Epithelial cell of esophagus (primary cell): ENCODE measurements at places on chromosomes 13 and 19.

DNA sequence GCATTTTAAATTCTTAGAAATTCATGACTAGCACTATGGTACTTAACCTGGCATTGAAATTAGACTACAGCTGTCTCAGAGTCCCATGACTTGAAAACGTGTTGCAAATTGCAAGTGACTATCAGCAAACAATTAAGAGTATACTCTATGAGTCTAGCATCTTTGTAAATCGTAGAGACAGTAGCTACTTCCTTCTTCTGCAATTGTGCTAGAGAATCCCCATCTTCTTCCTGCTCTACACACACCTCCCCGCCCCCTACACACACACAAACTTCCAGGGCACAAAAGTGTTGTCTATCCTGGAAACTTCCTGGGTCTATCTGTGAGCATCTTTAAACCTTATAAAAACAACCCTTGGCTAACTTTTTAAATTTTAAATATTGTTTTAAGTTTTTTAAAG lies 35.2 kb upstream of the MIR17HG start:
- DNase-seq = no peak

DNA sequence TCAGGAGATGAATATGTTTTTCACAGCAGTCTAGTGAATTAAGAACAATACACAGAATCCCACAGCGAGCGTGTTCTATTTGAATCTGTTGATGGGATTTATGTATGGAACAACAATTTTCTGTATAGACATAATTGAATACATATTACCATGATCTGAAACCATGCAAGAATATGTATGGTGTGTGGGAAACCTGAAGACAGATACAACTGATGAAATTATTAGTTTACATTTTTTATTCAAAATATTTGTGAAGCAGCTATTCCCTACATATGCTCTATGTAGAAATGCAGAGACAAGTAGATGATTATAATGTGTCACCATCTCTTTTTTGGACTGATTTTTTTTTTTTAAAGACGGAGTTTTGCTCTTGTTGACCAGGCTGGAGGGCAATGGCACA lies 91.8 kb downstream of the DNAJC15 start:
- DNase-seq = no peak

- DNase-seq = no peak
These were observed 1.2 kb upstream of the CDC34 start for GRCh38 chr19:530134-531008.

- DNase-seq = no peak
These were observed 8.3 kb downstream of the CCDC9 start for GRCh38 chr19:47264629-47265028.

- no peak for DNase-seq
These were observed 573.0 kb upstream of the PCDH9 start for GRCh38 chr13:67803118-67803517.

- DNase-seq = peak; percentile 14
These were observed 83.9 kb upstream of the TSC22D1 start for GRCh38 chr13:44660050-44660449.

DNA sequence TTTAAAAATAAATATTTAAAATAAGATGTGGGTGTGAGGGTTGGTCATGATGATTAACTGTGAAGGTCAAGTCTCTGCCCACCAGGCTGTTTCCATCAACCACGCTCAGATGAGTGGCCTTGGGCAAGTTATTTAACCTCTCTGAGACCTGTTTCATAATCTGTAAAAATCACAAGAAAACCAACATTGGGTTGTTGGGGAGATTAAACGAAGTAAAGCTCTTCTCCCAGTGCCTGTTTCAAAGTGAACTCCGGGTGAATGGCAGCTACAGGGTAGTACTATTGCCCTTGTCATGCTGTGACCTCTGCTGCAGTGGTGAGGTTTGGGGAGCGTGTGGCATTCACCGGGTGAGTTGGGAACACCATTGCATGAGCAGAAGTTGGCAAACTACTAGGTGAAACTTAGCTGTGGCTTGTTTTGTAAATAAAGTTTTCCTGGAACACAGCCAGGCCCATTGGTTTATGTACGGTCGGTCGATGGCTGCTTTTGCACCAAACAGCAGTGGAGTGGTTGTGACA lies 153.2 kb downstream of the USP12 start:
- DNase-seq = no peak

GRCh38 chr19:44866664-44867063 lies 20.6 kb downstream of the NECTIN2 start:
- DNase-seq = no peak

- no peak for DNase-seq
These were observed 67.0 kb upstream of the STARD13 start for GRCh38 chr13:33352526-33352925.

- peak; percentile 29 for DNase-seq
These were observed 320.3 kb downstream of the SUCLA2 start for GRCh38 chr13:47680748-47681147.

DNA sequence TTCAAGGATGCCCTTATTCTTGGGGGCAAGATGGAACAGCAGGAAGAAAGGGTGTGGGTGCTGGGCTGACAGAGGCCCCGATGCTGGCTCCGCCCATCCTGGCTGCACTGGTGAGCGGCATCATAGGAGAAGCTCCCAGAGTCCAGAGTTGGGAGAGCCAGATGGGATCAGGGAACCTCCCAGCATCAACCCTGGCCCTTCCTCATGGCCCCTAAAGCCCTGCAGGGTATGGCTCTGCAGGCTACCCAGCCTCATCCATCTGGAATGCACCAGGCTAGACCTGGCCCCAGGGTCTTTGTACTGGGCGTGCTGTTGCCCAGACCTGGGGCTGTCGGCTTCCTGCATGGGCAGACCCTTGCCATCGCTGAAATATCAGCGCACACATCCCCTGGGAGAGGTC lies 7.9 kb upstream of the ELL start:
- no peak for DNase-seq

- DNase-seq = peak; percentile 84
These were observed 6.4 kb downstream of the GNA15 start for GRCh38 chr19:3142292-3142670.

DNA sequence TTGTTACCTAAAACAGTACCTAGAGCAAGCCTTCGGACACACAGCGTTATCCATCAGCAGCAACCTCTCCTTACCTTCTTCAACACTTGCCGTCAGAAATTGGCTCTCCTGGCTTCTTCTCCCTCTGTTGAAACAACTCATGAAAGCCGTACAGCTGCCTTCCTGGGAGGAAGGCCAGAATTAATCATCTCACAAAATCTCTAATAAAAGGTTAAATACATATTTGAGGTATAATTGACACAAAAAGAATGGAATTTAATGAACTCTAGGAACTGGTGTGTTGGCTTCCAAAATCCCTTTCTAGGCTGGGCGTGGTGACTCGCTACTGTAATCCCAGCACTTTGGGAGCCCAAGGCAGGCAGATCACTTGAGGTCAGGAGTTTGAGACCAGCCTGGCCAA lies 37.3 kb upstream of the GTF2F2 start:
- no peak for DNase-seq

DNA sequence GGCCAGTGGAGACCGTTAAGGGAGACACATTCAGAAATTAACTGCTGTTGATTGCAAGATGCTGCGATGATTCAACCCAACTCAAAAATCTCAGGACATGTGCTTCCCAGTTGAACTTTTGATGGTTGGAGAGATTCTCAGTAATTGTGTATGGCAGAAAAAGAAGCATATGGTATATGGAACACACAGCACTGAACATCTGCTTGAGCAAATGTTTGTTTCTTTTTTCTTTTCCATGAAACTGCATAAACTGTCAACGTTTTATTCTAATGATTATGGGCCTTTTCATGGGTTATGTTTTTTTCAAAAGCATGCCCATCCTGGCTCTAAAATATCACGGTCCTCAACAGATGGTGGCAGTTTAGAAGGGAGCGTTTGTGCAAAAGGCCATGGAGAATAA lies 40.1 kb upstream of the USP29 start:
- DNase-seq = no peak

DNA sequence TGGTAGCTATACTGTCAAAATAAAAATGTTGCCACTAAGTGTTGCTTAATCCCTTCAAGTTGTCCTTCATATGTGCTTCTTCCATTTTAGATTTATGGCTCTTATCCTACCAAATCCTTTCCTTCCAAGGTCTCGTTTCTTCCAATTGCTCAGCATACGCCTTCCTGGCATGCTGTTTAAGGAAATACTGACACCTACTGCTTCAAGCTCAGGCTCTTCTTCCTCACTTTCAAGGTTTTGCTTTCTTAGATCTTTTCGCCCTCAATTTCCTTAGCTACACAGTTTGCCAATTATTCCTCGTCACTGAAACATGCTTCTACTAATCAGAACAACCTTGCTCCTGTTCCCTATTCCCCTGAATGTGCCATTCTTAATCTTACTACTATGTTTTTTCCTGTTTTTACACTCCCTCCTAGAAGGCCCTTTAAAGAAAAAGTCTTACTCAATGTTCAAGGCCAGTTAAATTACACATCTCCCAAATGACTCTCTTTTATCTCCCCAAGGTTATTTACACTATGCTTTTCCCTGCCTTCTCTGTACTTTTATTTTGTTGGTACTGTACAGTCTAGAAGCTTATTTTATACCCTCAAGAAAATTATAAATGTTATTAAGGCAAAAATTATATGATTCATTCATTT lies 343.1 kb downstream of the MZT1 start:
- DNase-seq = no peak

DNA sequence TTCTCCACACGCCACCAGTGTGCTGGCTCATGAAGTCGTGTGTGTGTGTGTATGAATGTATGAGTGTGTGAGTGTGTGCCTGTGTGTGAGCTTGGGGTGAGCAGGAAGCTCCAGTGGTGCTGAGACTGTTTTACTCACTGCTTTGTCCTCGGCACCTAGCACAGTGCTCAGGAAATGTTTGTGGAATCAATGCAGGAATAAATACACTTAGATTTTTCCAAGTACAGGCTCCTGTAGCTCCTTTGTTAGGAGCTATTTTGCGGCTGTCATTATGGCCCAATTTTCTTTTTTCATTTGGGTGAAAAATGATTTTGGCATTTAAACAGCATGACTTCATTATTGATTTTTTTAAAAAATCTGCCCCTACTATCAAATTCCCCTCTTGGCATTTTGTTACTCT lies 193.5 kb upstream of the KL start:
- no peak for DNase-seq

- no peak for DNase-seq
These were observed 10.3 kb upstream of the ZNF492 start for GRCh38 chr19:22623841-22624221.

DNA sequence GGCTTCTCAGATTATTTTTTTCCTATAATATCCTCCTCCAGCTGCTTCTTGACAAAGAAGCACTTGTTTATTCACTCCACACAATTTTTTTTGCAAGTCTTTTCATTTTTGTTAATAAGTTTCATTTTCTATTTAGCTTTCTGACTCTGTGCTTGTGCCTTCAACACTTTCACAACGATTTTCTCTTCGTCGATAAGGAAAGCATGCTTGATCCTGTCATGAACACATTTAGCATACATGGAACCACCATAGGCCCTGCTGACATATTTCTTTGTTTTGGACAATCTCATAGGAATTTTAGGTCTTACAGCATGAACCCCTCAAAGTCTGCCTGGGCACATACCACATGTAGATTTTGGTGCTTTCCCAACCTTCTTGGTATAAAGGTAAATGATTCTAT lies 346.0 kb downstream of the KCNRG start:
- DNase-seq = no peak

DNA sequence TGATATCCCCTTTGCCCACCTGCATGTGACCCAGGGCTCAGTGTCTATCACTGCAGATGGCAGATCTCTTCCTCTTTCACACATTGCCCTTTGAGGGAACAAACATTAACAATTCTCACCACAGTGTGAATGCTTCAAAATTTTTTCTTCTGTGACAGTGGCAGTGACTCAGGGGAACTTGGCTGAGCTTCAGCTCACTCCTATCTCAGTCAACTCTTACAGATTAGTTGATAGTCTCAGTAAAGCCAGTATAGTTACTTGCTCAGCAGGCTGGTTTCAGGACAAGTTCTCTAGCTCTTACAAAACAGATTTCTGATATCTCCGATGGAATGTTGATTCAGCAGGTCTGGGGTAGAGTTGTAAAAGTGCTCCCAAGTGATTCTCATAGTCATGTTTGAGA lies 166.9 kb downstream of the DLEU7 start:
- peak; percentile 80 for DNase-seq

- no peak for DNase-seq
These were observed 117.5 kb downstream of the POU4F1 start for GRCh38 chr13:78485803-78486202.

- DNase-seq = peak; percentile 66
These were observed 19.0 kb downstream of the MAN2B1 start for GRCh38 chr19:12647490-12648071.

- DNase-seq = peak; percentile 53
These were observed 232.0 kb downstream of the B3GLCT start for GRCh38 chr13:31431722-31432137.

- DNase-seq = no peak
These were observed 6.6 kb downstream of the FSTL3 start for GRCh38 chr19:682678-683320.

- no peak for DNase-seq
These were observed 15.2 kb downstream of the EPN1 start for GRCh38 chr19:55690109-55690768.

- no peak for DNase-seq
These were observed 395.2 kb downstream of the MYO16 start for GRCh38 chr13:109024611-109025010.

DNA sequence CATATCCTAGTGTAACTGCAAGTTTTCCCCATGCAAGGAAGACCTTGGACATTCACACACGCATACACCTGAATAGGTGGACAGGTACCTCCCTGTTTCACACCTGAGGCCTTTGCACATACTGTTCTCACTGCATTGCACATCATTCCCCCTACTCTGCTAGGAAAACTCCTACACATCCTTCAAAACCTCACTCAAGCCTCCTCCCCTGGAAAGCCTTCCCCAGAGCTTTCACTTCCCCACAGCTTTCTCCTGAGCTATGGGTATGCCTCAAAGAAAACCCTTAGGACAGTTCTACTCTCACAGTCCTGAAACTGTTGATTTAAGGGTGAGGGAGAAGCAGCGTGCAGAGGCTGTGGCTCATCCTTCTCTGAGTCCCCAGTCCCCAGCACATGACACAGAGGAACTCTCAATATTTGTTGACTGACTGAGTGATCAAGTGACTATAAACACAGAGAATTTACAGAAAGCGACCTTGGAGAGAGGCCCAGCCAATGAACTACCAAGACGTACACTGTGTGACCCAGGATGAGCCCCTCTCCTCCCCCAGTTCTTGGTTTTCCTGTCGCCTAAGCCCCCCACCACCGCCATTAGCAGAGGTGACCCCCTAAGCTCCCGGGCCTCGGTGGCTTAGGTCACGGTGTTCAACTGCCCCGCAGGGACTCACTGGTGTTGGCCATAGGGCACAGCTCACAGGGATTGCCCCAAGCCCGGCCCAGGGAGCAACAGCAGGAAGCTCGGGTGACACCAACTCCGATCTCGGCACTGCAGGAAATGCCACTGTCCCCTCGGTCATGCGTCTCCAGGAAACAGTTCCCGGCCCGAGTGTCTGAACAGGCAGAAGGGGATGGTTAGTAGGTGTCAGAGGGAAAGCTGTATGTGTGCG lies 40.6 kb downstream of the FBN3 start:
- DNase-seq = no peak

DNA sequence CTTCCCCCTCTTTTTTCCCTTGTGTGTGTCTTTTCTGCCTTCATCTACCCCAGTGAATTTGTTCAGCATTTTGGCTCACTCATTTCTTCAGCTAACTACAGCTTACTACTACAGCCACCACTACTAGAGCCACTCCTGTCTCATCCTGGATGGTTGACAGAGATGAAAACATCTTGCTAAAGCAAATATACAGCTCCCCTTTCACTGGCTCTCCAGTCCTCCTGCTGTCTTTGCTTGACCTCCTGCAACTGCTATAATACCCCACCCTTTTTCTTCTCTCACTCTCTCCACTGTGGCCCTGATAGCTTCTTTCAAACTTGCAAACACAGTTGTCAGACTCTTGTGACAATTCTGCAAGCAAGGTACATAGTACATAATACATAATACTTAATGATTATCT lies 523.6 kb downstream of the DCT start:
- DNase-seq = no peak

GRCh38 chr13:98761986-98762616 lies 9.6 kb upstream of the SLC15A1 start:
- DNase-seq = no peak
